Brain (organoid and tissue), 16 donors: ENCODE measurements at places on chromosomes 11 and 22.

DNA sequence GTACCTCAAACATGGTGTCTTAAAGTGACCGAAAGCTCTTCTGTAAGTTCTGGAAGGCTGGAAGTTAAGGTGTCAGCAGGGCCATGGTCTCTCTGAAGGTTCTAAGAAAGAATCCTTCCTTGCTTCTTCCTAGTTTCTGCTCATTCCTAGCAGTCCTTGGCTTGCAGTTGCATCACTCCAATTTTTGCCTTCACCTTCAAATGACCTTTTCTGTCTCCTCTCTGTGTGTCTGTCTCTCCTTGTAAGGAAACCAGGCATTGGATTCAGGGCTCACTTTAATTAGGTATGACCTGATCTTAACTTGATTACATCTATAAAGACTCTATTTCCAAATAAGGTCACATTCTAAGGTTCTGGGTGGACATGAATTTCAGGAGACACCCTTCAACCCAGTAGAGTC is 8.7 kb downstream of the AASDHPPT start:
- no peak for DNase-seq

DNA sequence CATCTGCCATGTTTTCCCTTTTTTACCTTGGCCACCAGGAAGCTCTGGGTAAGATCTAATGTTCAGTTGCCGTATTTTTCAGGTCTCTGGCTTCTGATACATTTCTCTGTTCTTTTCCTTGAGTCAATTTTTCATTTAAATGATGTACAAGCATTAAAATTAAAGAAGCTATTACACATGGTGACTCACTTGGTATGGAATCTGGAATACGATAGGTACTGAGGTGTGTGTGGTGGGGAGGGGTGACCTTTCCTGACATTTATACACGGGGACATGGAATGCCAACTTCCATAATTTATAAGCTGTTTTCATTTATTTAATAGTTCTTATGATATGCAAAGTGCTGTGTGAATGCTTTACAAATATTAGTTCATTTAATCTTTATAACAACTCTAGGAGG is 47.8 kb upstream of the ALX4 start:
- no peak for DNase-seq

GRCh38 chr11:29282088-29282487 is 734.7 kb downstream of the KCNA4 start:
- no peak for DNase-seq

DNA sequence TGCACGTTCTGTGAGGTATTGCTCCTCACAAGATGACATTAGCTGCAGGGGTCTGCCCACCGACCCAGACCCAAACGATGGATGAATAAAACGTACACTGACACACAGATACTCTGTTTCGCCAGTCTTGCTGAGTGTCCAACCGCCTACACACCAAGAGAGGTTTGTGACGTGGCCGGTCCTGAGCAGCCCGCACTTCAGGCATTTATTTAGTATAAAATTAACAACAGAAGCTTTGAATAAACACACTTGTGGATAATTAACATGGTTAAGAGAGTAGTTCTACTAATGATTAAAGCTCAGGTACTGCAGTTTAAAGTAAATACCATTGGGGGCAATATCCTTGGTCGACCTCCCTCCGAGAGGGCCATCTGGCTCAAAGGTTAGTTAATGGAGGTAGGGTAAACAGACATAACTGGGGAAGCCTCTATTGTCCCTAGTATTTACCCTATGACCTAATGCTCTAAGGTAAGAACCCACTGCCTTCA is 75.7 kb downstream of the CCDC83 start:
- no peak for DNase-seq

DNA sequence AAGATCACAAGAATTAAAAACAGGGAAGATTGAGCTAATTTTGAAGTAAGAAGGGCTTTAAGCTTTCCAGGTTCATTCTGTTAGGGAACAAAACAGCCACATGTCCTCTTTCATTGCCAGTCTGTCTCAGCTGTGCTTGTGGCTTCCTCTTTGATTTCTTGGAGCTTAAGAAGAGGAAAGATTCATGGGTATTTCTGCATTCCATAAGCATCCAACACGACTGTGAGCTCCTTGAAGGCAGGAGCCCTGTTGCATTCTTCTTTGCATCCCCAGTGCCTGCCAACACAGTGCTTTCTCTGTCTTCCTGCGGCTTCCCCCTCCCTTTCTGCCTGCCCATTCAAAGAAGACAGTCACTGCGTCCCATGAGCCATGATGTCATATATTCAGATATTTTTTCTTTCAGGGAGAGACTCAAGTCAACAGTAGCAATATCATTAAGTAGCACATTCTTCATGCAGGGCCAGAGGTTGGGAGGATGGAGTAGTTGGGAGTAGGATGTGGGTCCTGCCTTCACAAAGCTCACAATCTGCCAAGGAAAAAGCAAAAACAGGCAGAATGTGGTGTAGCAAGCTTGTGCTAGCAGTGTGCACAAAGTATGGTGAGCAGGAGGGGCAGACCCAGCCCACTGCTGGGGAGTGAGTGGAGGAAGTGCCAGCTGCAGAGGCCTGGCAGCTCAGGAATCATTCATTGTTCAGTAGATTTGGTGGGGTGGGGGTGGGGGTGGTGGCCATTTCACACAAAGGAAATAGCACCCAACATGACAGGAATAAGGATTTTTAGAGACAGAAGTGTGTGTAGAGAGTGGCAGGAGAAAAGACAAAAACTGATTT is 162.1 kb upstream of the RASSF10 start:
- peak; percentile 47 for DNase-seq

- no peak for DNase-seq
Measured at GRCh38 chr22:43179911-43180195, 7.1 kb downstream of the TTLL12 start.

DNA sequence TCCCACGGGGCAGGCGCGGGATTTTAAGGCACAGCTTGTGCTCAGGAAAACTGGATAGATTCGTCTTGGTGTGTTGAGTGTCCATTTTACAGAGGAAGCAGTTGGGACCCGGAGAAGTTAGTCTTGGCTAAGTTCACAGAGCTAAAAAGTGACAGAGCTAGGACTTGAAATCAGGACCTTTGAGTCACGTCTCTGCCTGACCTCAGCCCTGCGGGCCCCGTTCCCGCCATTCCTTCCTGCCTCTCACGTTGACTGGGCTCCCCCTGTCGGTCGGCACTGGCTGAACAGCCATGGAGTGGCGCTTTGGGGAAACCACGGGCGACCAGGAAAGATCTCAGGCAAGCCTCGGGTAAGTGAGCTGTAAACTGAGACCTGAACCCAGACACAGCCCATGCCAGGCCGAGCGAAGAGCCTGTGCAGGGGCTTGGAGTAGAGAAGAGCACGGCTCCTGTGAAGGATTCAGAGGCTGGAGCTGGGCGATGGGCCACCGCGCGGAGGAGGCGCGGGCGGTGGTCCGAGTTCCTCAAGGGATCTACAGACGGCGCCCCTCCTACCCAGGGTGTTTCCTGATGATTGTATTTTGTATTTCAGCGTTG is 54.1 kb downstream of the WNT11 start:
- DNase-seq: peak; percentile 77

GRCh38 chr11:113906038-113906437 is 1.4 kb downstream of the HTR3B start:
- no peak for DNase-seq

- no peak for DNase-seq
Measured at GRCh38 chr22:19271856-19272535, 19.5 kb downstream of the CLTCL1 start.

- no peak for DNase-seq
Measured at GRCh38 chr11:122754553-122755322, 83.6 kb upstream of the CRTAM start.

DNA sequence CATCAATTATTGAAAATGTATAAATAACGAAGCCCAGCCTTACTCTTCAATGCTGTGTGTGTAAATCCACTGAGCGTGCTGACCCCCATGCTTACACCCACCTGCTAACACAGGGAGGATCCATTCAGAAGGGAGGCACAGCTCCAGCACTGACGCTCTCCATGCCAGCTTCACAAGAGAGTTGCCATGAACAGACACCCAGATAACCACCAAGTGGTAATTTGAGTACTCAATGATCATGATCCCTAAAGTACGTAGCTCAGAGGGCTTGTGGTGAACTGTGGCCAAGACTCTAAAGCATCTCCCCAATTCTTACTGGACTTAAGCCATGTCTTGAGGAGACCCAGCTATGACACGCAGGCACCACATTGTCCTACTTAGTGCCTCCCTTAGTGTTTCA is 98.7 kb downstream of the IGLL1 start:
- DNase-seq: no peak

- peak; percentile 69 for DNase-seq
Measured at GRCh38 chr11:30585892-30586250, 282 bp downstream of the MPPED2 start.

DNA sequence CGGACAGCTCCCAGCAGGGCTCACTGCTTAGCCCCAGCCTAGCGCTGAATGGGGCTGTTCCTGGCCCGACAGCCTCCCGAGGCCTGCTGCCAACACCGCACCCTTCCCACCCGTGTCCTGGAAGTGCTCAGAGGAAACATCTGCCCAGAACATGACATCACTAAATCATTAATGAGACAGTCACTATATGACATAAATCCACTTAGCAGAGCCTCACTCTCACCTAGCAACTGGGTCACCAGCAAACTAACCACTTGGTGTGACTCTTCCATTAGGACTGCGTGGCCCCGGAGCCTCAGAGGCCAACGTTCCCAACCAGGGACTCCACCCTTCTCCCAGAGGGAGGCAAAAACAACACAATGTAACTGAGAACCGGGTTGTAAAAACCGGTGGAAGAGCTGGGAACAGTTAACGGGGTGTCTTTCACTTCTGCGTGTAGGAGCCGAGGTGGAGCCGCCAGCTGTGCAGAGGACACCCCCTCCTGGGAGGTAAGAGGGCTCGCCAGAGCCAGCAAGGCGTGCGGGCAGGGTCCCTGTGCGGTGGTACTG is 21.4 kb upstream of the PACSIN2 start:
- DNase-seq: no peak

DNA sequence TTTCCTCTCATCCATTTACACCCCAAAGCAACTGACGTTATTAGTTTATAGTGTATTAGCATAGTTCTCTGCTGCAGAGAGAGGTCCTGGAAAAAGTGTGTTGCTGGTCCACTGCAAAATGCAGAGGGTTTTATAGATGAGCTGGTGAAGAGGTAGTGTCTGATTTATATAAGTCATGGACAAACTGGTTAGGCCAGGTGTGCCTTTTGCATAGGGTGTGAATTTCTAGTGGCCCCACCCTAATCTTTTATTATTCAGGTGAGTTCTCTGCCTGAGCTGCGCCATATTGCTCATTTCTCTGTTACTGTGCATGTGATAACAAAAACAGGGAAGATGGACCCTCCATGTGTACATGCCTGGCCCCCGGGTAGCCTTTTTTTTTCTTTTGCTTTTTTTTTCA is 43.1 kb upstream of the TRIM77 start:
- DNase-seq: no peak

GRCh38 chr22:44828193-44828592 is 75.8 kb downstream of the ARHGAP8 start:
- DNase-seq: no peak

DNA sequence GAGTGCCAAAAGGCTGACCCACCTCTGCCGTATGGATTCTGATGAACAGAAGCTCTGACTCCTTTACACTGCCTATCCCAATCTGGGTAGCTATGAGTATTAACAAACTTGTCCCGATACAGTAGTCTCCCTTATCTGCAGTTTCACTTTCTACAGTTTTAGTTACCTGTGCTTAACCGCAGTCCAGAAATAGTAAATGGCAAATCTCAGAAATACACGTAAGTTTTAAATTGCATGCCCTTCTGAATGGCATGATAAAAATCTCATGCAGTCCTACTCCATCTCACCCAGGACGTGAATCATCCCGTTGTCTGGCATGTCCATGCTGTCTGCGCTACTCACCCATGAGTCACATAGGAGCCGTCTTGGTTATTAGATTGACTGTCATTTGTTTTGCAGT is 68.8 kb downstream of the SNX19 start:
- DNase-seq: no peak

GRCh38 chr22:50084614-50085021 is 608 bp downstream of the MLC1 start:
- DNase-seq: no peak

DNA sequence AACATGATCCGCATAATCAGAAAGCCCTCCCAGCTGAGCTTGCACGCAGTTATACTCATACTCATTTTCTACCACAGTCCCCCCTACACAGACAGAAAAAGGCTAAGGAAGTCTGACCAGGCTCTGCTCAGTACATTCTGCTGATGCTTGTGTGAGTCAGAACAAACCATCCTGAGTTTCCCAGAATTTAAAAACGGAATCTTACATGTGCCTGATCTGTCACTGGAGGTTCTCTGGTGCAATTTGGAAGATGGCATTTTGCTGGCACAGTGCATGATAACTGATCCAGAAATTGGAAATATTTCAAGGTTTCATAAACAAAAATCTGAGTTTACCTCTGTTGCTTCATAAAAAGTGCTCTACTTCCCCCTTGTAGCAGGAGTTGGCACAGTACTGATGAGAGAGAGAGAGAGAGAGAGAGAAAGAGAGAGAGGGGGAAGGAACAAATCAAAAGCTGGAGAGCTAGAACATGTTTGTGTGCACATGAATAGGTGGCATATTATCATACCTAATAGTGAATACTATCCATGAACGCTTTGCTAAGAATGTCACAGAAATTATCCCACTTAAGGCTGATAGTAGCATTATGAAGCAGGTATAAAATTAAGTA is 1085.3 kb downstream of the DLG2 start:
- DNase-seq: peak; percentile 84

- DNase-seq: peak; percentile 56
Measured at GRCh38 chr11:69868006-69868810, 49.0 kb upstream of the FGF3 start.

- no peak for DNase-seq
Measured at GRCh38 chr11:72191961-72192381, at the start of gene FOLR1. Gene FOLR1, plus strand, starts transcription at chr11:72192140. Its CDS starts 34 bp downstream, at chr11:72192174.

GRCh38 chr11:29447821-29448220 is 569.0 kb downstream of the KCNA4 start:
- no peak for DNase-seq

- no peak for DNase-seq
Measured at GRCh38 chr22:47032091-47032943, 269.9 kb downstream of the TBC1D22A start.

GRCh38 chr11:65058419-65059054 is at the start of gene NAALADL1:
Gene NAALADL1, minus strand, starts transcription at chr11:65058553. Its CDS starts 32 bp downstream, at chr11:65058521.
- DNase-seq: no peak

DNA sequence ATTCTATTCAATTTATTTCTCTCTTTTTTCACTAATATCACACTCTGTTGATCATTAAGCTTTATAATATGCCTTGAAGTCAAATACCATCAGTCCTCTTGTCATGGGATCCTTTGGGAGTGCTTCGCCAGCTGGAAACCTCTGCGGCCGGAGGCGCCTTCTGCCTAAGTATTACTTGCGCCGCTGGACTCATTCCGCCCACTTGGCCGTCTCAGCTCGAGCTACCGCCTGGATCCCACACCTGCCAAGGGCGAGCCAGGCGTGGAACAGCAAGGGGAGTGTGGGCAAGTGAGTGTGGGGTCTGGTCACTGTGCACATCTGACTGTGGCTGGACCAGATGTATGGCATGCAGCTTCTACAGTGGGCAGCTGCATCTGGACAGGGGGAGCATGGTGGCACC is 9.1 kb upstream of the MAP6 start:
- DNase-seq: no peak

- DNase-seq: no peak
Measured at GRCh38 chr22:49418341-49418894, 409.3 kb downstream of the BRD1 start.
